Cardiac septum (tissue), 1 donor: ENCODE measurements at places on chromosomes 6 and 20. TPM values are rescaled to one million over a fixed set of nuclear protein-coding genes. Genes with fewer than 3 reads are reported as not detected.

CLDN20 gene
- total RNA-seq = not detected

NKX2-2 gene
- 0.11 TPM for total RNA-seq

TOX2 gene
- total RNA-seq = 1.4 TPM

RFX6 gene
- not detected for total RNA-seq

C20orf204 gene
- 0.86 TPM for total RNA-seq

SLC32A1 gene
- total RNA-seq = not detected

PNLDC1 gene
- total RNA-seq = not detected

CAGE1 gene
- total RNA-seq = not detected

TRIM31 gene
- total RNA-seq = not detected

PLCB4 gene
- 20.5 TPM for total RNA-seq

MYB gene
- 0.24 TPM for total RNA-seq

MAS1 gene
- total RNA-seq = 0.03 TPM

BPIFA1 gene
- not detected for total RNA-seq

KCNQ2 gene
- total RNA-seq = 0.86 TPM

RAET1E gene
- not detected for total RNA-seq

INSM1 gene
- not detected for total RNA-seq

DLK2 gene
- 2.9 TPM for total RNA-seq

MOCS1 gene
- 22.1 TPM for total RNA-seq

SFT2D1 gene
- total RNA-seq = 25.1 TPM

PRKN gene
- total RNA-seq = 23.2 TPM

SIRPB1 gene
- 0.92 TPM for total RNA-seq

FAM217A gene
- total RNA-seq = not detected

LPA gene
- total RNA-seq = not detected

HLA-DOB gene
- total RNA-seq = 0.35 TPM

LAMA5 gene
- total RNA-seq = 101 TPM

C6orf15 gene
- not detected for total RNA-seq

CST11 gene
- not detected for total RNA-seq

SEMG1 gene
- total RNA-seq = not detected

SCUBE3 gene
- total RNA-seq = 5.2 TPM

L3MBTL1 gene
- 7.9 TPM for total RNA-seq

KHDC1L gene
- total RNA-seq = not detected

ECT2L gene
- 10.5 TPM for total RNA-seq
